ENCODE measurements at places on chromosomes 7 and 10.

DNA sequence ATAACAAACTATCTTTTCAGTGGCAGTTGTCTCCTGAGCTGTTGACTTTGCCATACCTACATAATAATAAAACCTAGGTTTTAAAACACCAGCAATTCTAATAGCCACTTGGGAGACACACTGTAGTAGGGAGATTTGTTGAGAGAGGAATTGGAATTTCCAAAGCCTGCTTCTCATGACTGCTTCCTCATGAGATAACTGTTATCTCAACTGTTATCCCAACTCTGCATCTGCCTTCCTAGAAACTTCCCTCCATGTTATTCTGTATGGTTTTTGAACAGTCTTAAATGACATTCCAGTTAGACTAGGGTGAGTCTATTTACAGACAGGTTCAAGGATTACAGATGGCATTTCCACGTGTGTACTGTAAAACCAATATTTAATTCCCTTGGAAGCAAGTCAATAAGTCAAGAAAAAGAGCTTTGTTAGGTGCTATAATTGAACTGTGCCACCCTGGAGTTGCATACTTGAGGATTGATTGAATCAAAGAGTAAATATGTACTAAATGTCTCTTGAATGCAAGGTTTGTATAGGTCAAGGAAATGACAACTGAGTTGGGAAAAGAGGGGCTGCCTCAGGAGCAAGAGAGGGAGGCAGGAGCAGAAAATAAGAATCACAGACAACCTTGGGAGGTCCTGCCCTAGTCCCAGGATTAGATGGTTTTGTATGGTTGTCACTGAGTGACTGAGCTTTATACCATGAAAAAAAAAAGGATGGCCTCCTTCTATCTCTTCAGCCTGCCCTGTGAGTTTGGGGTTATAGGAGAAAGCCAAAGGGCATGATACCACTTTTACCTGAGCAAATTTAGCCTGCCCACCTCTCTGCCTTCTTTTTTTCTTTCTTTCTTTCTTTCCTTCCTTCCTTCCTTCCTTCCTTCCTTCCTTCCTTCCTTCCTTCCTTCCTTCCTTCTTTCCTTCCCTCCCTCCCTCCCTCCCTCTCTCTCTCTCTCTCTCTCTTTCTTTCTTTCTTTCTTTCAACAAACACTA is 9.9 kb upstream of the TM9SF3 start:
- no peak for DNase-seq

GRCh38 chr7:79529881-79530235 is 76.4 kb upstream of the MAGI2 start:
- no peak for DNase-seq

DNA sequence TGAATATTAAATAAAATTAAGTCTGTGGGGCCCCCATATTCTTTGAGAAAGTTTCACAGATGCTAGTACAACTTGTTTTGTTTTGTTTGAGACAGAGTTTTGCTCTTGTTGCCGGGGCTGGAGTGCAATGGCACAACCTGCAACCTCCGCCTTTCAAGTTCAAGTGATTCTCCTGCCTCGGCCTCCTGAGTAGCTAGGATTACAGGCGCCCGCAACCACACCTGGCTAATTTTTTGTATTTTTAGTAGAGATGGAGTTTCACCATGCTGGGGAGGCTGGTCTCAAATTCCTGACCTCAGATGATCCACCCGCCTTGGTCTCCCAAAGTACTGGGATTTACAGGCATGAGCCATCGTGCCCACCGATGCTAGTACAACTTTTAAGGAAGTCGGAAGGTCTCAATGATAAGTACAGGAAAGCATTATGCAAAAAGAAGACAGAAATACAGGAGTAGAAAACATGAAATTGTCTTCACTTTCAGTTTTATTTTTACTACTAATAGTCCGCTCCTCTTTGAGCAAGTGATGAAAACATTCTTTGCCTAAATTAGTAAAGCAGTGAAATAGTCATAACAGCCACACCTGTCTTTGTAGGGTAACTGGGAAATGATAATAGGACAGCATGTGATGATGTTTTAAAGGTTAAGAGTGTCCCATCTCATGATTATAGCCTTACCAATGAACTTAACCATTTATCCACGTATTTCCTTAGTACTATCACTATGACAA is 147.5 kb downstream of the SEMA3D start:
- no peak for DNase-seq

GRCh38 chr10:102639537-102639936 is 4.7 kb upstream of the TRIM8 start:
- no peak for DNase-seq

- no peak for DNase-seq
These were observed 107.4 kb downstream of the EEPD1 start for GRCh38 chr7:36260481-36260880.

- DNase-seq: no peak
These were observed 267.1 kb downstream of the PRPF18 start for GRCh38 chr10:13853854-13854253.

DNA sequence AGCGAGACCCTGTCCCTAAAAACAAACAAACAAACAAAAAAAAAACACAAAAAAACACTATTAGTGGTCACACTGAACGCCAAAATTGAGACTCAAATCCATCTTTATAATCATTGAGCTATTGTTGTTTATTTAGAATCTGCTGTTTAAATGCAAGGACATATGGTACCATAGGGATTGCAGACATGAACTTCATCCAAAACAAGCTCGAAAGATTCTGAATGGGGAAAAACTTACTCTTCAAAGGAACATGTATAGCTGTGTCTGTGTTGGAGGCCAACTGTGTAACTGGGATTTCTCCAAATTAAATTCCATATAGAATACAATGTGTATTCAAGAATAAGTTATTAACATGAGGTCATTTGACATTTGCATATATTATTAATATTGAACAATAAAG is 74.7 kb upstream of the GPR158 start:
- no peak for DNase-seq

DNA sequence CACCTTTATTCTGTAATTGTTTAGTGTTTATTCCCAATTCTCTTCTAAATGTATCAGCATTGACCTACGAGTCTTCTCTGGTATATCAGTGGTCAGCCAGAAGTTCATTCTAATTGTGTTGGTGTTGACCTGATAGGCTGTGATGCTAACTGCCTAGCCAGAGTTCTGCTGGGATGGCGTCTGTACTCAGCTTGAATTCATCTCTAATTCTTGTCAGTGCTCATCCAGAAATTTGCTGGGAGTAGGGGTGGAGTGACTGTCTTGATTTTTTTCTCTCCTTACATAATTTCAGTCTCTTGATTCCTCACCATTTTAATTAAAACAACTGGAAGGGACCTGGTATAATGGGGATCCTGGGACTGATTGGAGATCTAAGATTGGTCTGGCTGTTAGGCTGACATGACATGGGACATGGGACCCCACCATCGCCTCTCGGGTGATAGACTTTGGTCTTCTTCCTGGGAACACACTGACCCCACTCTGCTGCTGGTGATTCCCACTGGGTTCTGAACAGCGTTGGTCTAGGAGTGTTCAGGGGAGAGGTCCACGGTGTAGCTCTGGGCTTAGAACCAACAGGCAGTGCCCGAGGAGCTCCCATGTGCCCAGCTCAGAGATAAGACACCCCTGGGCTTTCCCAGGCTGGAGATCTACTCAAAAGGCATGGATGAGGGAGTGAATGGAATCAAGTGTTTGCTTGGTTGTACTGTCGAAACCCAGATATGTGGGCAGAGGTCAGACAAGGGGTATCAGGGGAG is 3.8 kb downstream of the NEURL1 start:
- DNase-seq: no peak

- DNase-seq: no peak
These were observed 126.5 kb downstream of the SH2D4B start for GRCh38 chr10:80664071-80664680.

GRCh38 chr10:27564398-27564797 is 60.3 kb downstream of the RAB18 start:
- DNase-seq: no peak

GRCh38 chr10:97943294-97943693 is 87.1 kb downstream of the CRTAC1 start:
- DNase-seq: no peak

DNA sequence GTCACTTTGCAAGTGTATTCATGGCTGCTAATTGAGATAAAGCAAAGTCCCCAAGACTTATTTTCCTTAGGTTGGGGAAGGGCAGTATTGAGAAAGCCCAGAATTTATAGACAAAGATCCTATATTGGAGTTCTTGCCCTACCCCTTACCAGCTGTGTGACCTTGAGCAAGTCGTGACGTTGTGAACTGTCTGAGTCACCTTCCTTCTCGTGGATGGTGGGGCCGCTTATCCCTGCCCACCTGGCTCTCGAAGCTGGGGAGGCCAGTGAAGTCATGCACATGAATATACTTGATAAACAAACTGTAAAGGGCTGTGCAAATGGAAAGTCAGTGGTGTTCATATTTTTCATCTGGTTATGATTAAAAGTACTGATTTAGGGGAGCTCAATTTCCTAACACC is 127.4 kb downstream of the TACC2 start:
- DNase-seq: no peak

Measured in SIG-M5 (cell line).